Femur (tissue), 1 donor: ENCODE measurements at places on chromosomes 5 and 9.

DNA sequence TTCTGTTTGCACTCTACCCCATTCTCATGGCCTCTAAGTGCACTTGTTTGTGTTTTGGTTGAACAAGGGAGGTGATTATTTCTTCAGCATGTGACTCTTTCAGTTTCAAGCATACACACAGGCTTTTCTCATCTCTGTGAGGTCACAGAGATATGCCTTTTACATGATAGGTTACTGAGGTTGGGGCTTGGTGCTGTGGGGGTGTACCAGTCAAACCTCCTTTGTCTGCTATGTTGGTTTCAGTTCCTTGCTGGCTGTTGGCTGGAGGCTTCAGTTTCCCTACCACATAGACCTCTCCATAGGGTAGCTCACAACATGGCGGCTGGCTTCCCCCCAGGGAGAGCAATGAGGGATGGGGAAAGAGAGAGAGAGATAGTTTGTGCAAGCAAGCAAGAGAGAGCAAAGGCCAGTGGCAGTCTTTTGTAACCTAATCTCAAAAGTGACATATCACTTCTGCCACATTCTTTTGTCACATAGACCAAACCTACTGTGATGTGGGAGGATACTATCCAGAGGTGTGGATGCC is 96.7 kb upstream of the SEMA6A start:
- no peak for DNase-seq

GRCh38 chr5:123068368-123068938 is 20.6 kb upstream of the PRDM6 start:
- DNase-seq = no peak

GRCh38 chr9:108049026-108049607 is 559.5 kb upstream of the KLF4 start:
- no peak for DNase-seq

- no peak for DNase-seq
Measured at GRCh38 chr9:127388856-127389238, 8.1 kb upstream of the SLC2A8 start.

GRCh38 chr5:145130996-145131395 is 704.1 kb downstream of the PRELID2 start:
- DNase-seq = no peak

DNA sequence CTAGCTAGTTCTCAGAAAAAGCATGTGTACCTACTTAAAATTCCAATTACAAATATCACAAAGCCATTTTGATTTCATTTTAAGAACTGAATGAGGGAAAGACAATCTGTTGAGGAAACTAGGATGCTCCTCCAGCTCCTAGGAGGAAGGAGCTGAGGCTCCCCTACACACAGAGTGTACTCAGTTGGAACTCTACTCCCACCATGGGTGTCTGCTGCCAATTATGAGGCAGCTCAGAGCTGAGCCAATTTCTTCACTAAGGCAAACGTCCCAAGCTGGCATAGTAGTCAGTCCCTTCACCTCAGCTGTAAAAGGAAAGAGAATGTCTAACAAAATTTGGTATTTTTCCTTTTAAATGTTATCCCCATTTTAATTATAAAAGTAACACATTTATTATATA is 300.0 kb upstream of the TRPC7 start:
- DNase-seq = no peak

DNA sequence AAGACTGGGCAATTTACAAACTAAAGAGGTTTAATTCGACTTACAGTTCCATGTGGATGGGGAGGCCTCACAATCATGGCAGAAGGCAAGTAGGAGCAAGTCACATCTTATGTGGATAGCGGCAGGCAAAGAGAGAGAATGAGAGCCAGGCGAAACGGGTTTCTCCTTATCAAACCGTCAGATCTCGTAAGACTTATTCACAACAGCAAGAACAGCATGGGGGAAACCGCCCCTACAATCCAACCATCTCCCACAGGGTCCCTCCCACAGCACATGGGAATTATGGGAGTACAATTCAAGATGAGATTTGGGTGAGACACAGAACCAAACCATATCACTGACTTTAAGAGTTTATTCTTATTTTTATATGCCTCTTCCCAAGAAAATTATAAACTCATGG is 60.3 kb downstream of the RFK start:
- no peak for DNase-seq

- no peak for DNase-seq
Measured at GRCh38 chr5:33675958-33676464, 215.8 kb downstream of the ADAMTS12 start.

- DNase-seq = no peak
Measured at GRCh38 chr9:76580820-76581219, 121.8 kb downstream of the GCNT1 start.

GRCh38 chr9:125356032-125356431 is 94.4 kb downstream of the GAPVD1 start:
- no peak for DNase-seq

GRCh38 chr5:41404757-41405156 is 105.6 kb downstream of the PLCXD3 start:
- no peak for DNase-seq

GRCh38 chr5:162800301-162800700 is 637.1 kb upstream of the CCNG1 start:
- no peak for DNase-seq

- DNase-seq = no peak
Measured at GRCh38 chr5:143801252-143801939, 10.6 kb upstream of the HMHB1 start.

GRCh38 chr5:42874621-42875198 is 63.0 kb upstream of the SELENOP start:
- no peak for DNase-seq

DNA sequence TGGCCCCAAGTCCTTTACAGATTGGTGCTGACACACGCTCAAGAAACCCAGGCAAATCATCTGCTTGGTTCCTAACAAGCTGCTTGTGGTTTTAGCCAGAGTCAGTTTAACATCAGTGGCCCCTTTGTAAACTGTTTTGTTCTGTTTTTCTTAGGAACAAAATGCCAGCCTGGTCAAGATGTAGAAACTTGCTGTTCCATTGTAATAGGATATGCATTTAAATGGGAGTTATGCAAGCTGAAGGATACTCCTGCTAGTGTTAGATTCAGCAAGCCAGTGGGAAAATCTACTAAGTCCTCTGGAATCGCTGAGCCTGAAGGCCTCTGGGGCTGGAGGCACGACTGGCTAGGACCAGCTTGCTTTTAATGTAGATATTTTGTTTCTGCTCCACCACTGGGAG is 391.1 kb downstream of the TLE4 start:
- no peak for DNase-seq

DNA sequence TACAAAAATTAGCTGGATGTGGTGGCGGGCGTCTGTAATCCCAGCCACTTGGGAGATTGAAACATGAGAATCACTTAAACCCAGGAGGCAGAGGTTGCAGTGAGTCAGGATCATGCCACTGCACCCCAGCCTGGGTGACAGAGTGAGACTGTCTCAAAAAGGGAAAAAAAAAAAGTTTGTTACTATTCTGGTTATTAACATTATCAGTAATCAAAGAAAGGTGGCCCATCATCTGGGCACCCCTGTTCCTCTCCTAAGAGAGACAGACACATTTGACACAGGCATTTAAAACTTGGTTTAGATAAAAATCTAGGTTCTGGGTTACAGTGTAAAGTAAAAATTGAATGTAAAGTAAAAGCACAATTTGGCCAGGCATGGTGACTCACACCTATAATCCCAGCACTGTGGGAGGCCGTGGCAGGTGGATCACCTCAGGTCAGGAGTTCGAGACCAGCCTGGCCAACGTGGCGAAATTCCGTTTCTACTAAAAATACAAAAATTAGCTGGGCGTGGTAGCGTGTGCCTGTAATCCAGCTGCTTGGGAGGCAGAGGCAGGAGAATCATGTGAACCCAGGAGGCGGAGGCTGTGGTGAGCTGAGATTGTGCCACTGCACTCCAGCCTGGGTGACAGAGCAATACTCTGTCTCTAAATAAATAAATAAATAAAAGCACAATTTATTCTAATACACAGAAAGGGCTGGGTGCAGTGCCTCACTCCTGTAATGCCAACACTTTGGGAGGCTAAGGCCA is 16.7 kb upstream of the PHYHD1 start:
- DNase-seq = no peak

DNA sequence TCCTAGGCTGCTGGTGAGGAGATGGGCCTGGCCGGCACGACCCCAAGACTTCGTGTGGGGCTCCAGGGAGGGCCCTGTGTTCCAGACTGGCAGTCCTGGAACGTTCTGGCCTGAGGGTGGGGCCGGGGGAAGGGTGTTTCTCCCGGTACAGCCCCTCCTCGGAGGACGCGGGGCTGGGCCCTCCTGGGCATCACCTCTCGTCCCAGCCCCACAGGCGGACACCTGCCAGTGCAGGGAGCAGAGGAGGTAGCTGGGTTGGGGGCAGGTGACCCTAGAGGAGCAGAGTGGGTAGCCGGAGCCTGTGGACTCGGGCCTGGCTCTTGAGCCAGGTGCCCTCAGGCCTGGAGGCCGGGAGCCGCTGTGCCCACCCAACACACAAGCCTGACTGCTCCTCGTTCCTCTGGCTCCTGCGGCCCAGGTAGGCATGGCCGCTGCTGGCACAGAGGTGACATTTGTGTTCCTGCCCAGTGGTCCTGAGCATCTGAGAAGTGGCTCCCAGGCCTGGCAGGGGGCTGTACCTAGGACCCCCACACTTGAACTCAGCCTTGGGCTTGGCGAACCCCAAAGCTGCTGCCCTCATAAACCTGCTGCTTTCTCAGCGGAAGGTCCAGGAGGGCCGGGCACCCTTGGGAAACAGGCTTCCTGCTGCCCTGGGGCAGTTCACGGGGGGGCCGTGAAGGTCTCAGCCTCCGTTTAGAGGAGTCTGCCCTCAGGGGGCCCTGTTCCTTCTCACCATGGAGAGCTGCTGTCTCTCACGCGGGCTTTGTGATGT is 817 bp downstream of the SLC6A19 start:
- no peak for DNase-seq

GRCh38 chr5:116569999-116570398 is 4.6 kb downstream of the SEMA6A start:
- DNase-seq = no peak

- DNase-seq = no peak
Measured at GRCh38 chr5:59036274-59036961, 453.5 kb downstream of the RAB3C start.

DNA sequence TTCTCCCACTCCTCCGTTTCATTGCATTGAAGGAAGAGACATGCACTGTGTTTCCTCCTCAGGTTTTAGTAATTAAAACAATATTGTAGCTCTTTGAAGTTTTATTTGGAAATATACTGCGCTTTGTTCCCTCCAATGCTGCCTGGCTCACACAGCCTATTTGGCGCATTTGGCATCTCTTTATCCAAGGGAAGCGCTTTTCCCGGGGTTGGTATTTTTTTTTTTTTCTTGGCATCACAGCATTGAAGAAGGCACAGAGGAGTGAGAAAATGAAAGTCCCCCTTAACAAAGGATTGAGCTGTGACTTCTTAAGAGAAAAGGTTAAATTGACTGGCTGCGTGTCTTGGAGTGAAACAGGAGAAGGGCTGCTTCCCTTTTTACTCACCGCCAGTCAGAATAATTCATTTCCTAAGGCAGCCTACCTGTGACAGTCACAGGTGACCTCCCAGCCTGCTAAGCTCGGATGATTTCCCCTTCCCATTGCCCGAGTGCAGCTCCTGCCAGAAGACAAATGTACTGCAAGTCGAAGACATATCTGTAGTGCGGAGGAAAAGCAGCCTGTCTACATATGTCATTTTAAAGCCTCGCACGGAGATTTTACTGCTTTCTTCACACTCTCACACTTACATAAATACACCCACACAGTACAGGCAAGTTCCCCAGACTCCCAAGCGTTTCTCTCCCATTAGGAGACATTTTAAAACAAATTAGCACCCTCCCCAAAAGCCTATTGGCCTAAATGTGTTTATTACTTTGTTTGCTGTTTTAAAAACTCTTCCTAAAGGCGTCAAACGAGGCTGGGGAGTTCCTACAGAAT is 665.5 kb upstream of the ZNF608 start:
- peak; percentile 45 for DNase-seq

DNA sequence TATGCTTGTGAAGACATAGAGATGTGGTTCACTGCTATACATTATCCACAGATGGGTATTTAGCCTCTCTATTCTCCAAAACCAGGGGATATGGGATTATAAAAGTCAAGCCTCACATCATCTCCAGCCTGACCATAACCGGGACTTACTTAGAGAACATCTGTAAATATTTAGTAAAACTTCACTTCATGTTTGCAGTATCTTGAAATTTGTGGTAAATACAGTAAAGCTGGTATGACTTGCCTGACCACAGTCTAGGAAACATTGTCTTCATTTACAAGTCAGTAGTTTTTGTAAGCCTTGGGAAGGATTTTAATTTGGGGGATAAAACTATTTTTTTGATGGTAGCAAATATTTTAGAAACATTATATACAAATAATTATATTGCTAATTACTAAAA is 64.2 kb downstream of the MAST4 start:
- DNase-seq = no peak

DNA sequence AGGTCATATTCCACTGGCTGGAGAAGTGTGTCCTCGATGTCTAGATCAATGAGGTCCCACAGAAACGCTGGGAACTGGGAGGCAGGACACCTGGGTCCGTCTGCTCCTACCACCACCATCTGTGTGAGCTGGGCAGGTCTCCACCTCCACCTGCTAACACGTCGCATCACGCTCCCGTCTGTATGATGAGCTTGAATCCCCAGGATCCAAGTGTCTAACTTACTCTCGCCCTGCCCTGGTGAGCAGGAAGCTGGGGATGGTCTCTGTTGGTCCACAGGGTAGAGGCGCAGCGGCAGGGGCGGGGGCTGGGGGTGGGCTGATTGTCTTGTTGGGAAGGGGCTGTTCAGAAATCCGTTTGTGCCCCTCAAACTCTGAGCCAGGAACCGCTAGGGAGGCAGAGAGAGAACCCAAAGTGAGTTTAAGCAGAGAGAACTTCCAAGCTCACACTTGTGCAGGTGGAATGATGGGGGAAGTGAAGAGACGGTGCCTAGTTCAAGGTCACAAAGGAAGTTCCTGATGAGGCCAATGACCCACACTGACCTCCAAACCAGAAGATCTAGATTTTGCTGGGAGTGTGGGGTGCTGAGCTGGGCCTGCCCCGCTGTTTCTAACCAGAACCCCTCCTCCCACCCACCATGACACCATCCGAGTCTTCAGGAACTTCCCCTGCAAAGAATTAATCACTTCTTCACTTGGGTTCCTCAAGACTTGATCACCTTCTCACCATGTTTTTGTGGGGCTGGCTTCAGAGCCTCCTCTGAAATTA is 21.1 kb downstream of the ORM2 start:
- DNase-seq = no peak
